ENCODE measurements at places on chromosomes 3 and 15.

- DNase-seq, result no peak
These were observed 13.1 kb downstream of the CHST14 start for GRCh38 chr15:40483919-40484318.

- DNase-seq, result no peak
These were observed 31.9 kb upstream of the STRIT1 start for GRCh38 chr3:155325263-155325835.

DNA sequence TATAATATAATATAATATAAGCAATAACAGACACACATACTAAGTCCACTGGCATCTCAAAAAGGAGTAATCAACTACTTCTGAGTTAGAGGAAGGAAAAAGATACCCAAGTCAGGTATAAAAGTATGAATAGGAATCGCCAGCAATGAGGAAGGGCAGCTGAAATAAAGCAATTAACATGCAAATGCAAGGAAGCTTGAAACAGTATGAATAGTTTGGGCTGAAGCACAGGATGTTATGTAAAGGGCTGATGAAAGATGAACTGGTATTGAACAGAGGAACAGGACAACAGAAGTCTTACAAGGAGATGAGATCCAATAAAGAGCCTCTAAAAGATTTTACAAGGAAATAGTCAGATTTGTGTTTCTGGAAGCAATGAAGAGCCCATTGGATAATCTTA, 7.1 kb downstream of the COPS2 start:
- no peak for DNase-seq

- no peak for DNase-seq
These were observed 78.3 kb downstream of the MCF2L2 start for GRCh38 chr3:183350164-183350563.

GRCh38 chr3:141060327-141060726, 9.2 kb downstream of the SPSB4 start:
- no peak for DNase-seq

- no peak for DNase-seq
These were observed 134.1 kb downstream of the VPS8 start for GRCh38 chr3:184945886-184946625.

GRCh38 chr3:155233213-155233612, 60.3 kb downstream of the STRIT1 start:
- DNase-seq, result no peak

- no peak for DNase-seq
These were observed 46.9 kb downstream of the GADL1 start for GRCh38 chr3:30847592-30847991.

- DNase-seq, result no peak
These were observed 13.8 kb upstream of the ADPGK start for GRCh38 chr15:72797338-72797689.

Data from NCI-H1930 (cell line).